ENCODE measurements at places on chromosomes 2 and 18. TPM values are rescaled to one million over a fixed set of nuclear protein-coding genes. Genes with fewer than 3 reads are reported as not detected.

The BCL2 gene
- 49.1 TPM for total RNA-seq

The PPP1R1C gene
- total RNA-seq, result 0.94 TPM

The CDH19 gene
- total RNA-seq, result not detected

The IWS1 gene
- total RNA-seq, result 50.4 TPM

The LBH gene
- total RNA-seq, result 61.7 TPM

The FIGN gene
- total RNA-seq, result 4.4 TPM

The HOXD12 gene
- total RNA-seq, result not detected

The SMYD1 gene
- total RNA-seq, result not detected

The TIA1 gene
- total RNA-seq, result 733 TPM

The ABCG8 gene
- total RNA-seq, result 0.31 TPM

The TMEM178A gene
- total RNA-seq, result 32.2 TPM

The G6PC2 gene
- not detected for total RNA-seq

The OTX1 gene
- total RNA-seq, result 4.1 TPM

The EIF5B gene
- 23.5 TPM for total RNA-seq

The LONRF2 gene
- 87.6 TPM for total RNA-seq

The DTNA gene
- total RNA-seq, result 69.2 TPM

The TMEM247 gene
- total RNA-seq, result not detected

The ACYP2 gene
- total RNA-seq, result 34.7 TPM

All from parietal lobe (tissue), 2 donors.